ENCODE measurements at places on chromosomes 4 and X. TPM values are rescaled to one million over a fixed set of nuclear protein-coding genes. Genes with fewer than 3 reads are reported as not detected.
A peak's percentile ranks its signal among the peaks of the same experiment; 100 is the strongest.

UGT2B17 gene
- not detected for total RNA-seq

AR gene
- total RNA-seq, result 0.05 TPM

CEP135 gene
- 9.5 TPM for total RNA-seq

DNA sequence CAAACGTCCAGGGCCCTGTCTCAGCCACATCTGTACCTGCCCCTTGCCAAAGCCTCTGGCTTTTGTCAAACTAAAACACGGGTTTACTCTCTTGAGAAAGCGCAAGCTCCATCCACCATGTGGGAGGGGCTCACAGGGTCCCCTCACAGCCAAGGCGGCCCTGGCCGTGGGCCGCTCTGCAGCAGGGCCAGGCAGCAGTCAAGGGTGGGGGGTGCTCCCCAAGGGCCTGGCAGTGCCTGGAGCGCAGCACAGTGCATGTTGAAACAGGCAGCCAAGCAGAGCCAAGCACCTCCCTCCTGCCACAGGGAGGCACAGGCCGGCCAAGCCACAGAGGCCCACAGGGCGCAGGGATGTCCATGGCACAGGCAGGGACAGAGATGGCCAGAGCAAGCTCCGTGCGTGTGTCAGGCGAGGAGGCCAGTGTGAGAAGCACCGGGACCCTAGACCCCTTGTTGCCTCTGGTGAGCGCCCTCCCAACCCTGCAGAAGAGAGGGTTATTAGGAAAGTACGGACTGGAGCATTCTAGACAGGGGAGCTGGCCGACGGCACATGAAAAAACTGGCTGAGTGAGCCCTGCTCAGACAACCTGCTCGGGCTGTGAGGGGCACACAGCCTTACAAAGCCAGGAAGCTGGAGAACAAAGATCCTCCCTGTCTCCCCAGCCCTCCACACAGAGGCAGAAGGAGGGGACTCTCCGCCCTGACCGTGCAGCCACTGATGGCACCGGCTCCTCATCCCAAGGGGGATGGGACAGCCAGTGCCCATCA, 39.0 kb downstream of the FAM53A start:
- H3K27ac ChIP-seq, result no peak overlapping the region
- H3K4me1 ChIP-seq, result no peaks in the 10 kb centered on the region
- no peaks in the 10 kb centered on the region for H3K36me3 ChIP-seq

DNA sequence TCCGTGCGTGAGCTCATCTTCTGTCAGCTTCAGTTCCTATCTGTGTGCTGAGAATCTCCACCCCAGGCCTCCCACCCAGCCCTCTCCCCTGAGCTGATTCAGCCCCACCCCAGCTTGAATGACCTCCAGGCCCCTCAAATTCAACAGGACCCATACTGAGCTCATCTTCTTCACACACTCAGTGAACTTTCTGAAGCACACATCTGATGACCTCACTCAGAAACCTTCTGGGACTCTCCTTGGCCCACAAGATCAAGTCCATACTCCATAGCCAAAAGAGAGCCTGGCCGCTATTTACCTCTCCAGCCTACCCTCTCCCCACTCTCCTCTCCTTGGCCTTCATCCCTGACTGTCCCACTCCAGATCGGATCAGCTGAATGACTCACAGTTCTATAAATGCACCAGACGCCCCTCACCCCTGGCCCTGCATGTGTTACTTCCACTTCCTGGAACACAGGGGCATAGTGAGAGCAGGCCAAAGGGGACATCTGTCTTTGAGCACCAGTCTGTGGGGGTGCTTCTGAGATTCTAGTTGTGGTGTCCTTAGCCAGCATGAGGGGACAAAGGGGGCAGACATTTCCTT, 62.5 kb downstream of the PJA1 start:
- no peaks in the 10 kb centered on the region for H3K36me3 ChIP-seq
- H3K27me3 ChIP-seq, result no peaks in the 10 kb centered on the region

DNA sequence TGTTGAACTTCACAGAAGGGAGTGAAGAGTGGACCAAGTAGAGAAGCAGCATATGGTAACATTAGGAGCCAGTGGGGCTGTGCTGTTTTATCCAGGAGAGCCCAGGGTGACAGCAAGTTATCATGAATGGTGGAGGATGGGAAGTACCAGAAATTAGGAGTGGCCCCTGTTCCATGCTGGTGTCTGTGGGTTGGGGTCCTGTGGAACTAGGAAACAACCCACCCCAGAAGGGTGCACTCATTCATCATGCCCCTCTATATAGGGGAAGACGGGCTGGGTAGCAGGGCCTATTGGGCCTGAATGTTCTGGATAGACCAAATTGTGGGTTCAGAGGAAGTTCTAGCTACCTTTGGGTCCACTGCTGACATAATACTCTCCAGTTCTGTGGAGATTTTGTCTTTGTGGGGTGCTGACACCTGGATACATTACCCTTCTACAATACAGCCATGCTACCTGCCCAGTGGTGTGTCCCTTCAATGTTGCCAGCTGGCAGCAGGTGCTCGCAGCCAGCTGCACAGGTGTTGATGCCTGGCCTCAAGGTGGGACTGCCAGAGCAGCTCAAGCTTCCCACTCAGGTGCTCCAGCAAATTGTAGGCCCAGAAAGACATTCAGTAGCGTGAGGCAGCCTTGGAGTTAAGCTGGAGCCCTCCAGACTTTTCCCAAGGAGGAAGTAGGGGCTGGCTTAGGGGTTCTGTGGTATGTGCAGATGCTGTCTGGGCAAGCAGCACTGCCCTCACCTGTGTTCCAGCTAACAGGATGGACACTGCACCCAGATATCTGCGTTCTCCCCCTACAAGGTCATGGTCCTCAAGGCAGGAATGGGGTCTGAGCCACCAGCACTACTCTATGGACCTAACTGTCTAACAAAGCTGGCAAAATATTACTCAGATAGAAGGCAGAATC, 106.5 kb downstream of the NHSL2 start:
- H3K4me1 ChIP-seq, result no peaks in the 10 kb centered on the region
- H3K4me3 ChIP-seq, result no peak overlapping the region
- H3K27me3 ChIP-seq, result peaks cover 3% of the 10 kb centered on the region
- DNase-seq, result no peak
- no peak overlapping the region for H3K27ac ChIP-seq
- H3K36me3 ChIP-seq, result no peaks in the 10 kb centered on the region

DNA sequence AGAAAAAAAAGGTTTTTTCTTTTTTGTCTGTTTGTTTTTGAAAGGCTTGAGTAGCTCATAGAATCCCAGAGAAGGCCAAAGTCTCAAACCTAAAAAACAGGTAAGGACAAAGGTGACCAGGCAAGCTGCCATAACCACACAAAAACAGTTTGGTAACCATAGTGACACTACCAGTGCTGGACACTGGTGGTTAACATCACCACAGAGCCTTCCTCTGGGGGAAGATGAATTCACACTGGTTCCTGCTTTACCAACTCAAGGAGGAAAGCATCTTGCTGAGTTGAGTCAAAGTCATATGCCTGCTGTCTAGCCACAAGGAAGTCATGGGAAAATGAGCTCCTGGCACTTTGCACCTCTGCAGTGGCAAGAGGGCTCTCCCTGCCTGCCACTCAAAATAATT, 32.5 kb downstream of the IDS start:
- H3K36me3 ChIP-seq, result no peaks in the 10 kb centered on the region
- no peak overlapping the region for H3K27ac ChIP-seq
- H3K27me3 ChIP-seq, result 0 out of 2 replicates have a peak, but pooled peaks cover 2% of the 10 kb centered on the region
- H3K4me3 ChIP-seq, result no peak overlapping the region
- DNase-seq, result no peak

DNA sequence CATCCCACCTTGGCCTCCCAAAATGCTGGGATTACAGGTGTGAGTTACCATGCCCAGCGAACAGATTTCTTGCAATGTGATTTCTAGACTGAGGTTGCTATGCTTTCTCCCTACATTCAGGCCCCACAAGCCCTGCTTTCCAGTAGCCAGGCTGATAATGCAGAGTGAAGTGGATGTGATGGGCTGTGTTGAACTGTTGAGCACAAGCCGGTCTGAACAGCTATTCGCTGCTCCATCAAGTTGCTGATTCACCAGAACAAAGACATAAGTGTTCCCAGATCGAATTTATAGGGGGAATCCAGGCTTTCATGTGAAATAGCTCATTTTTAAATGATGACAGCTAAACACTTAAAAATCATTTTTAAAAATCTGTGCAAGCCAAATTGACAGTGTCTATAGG, 8.0 kb downstream of the NIPAL1 start:
- H3K4me1 ChIP-seq, result no peaks in the 10 kb centered on the region
- no peak overlapping the region for H3K27ac ChIP-seq
- H3K27me3 ChIP-seq, result no peaks in the 10 kb centered on the region
- H3K36me3 ChIP-seq, result no peaks in the 10 kb centered on the region

DNA sequence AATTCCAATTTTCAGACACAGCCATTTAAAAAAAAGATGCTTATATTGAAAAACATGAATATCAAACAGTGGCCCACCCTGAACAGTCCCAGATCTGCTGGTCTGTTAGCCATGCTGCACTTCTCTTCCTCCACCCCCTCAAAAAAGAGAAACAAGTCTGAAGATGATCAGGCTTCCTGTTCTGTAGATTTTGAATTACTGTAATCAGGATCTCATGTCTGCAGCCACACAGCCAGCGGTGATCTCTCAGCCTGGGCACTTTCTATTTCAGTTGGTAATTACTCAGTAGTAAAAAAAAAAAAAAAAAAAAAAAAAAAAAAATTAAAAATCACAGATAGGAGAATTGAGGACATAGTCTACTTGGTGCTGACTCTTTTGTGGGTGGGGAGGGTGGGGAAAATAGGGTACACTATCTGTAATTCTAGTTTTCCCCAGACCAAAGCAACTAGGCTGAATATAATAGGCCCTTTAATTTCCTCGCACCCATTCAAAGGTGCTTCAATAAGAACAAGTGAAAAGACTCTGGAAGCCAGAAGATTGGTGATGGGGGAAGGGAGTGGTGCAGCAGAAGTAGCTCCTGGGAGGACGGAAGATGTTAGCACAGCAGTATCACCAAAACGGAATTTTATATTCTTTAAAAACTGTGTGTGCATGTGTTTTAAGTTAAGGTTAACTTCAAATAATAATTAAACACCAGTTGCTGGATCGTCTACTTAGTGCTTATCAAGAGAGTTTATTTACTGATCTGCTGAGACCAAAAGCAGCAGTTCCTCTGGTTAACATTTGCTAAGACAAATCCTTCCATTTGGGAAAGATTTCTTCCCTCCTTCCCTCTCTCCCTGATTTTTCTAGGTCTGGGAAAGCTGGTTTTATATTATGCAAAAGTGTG, 47.0 kb downstream of the SPRY1 start:
- no peaks in the 10 kb centered on the region for H3K36me3 ChIP-seq
- H3K27ac ChIP-seq, result peak overlapping the region; percentile 99
- no peak for DNase-seq
- peak overlapping the region; percentile 30 for H3K4me3 ChIP-seq
- H3K4me1 ChIP-seq, result peaks cover 24% of the 10 kb centered on the region
- H3K27me3 ChIP-seq, result no peaks in the 10 kb centered on the region

DNA sequence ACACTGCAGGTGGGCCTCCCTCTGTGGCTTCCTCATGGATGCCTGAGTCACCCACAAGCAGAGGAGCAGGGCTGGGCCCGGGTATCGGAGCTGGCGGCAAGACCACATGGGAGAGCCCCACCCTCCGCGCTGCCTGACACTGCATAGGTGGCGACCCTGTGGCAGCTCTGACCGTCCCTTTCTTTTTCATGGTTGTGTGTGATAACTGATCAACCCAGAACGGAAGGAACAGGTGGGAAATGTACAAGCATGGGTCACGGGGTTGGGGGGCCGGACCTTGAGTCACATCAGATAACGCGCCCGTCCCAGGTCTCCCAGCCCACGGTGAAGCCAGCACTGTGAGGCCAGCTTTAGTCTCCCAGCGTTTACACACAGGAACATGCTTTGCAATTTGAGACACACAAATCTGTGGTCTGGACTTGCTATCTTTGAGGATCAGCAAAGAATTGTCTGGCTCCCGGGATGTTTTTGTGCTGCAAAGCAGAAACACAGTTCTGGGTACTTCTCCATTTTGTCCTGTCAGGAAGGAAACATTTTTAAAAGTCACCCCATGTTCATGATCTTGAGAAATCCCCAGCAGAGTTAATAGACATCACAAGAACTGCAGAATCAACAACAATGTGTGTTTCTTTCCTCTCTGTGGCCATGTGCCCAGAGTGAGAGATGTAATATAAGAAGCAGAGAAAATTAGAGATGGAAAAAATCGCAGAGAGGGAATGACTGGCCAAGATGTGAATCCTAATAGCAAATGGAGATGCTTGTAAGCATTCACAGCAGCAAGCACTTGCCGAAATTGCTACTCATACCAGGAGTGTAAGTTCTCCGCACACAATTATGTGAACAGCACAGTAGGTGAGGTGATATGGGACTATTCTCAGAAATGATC, 70.1 kb upstream of the CBR4 start:
- no peak overlapping the region for H3K4me3 ChIP-seq
- H3K27ac ChIP-seq, result peak overlapping the region; percentile 61
- no peaks in the 10 kb centered on the region for H3K36me3 ChIP-seq
- no peak for DNase-seq

SPANXA2 gene
- not detected for total RNA-seq

DNA sequence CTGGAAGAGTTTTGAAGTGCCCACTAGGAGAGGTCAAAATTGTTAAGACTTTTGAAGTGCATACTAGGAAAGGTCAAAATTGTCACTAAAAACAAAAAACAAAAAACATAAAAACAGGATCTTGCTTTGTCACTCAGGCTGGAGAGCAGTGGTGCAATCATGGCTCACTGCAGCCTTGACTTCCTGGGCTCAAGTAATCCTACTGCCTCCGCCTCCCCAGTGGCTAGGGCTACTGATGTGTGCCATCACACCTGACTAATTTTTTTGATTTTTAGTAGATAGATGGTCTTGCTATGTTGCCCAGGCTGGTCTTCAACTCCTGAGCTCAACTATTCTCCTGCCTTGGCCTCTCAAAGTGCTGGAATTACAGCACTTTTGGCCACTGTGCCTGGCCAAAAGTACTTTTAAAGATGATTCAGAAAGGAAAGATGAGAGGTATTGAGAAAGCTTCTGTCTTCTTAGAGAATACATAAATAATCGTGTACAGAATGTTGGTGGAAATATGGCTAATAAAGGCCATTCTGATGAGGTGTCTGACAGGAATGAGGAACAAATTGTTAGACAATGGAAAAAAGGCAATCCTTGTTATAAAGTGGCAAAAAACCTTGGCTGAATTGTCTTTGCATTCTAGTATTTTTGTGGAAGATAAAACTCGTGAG, 43.3 kb upstream of the STX18 start:
- no peak overlapping the region for H3K4me3 ChIP-seq
- H3K27me3 ChIP-seq, result no peaks in the 10 kb centered on the region
- H3K4me1 ChIP-seq, result no peaks in the 10 kb centered on the region
- no peak for DNase-seq

DNA sequence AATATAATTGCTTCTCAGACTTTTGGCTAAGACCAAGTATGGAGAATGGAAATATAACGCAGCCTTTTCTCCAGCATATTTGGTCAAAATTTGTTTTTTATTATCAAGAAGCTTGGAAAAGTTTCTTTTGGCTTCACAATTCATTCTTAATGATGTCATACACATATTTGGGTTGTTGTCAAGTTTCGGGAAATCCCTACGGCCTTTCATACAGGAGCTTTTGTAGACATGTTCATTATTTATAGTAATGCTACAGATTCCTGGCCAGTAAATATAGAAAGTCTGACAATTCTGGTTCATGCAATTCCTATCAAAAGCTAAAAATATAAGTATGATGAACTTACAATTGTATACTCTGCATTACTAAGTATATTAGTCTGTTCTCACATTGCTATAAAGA, 112.9 kb downstream of the IRF2 start:
- no peaks in the 10 kb centered on the region for H3K36me3 ChIP-seq
- no peaks in the 10 kb centered on the region for H3K27me3 ChIP-seq
- no peak for DNase-seq
- peaks cover 2% of the 10 kb centered on the region for H3K4me1 ChIP-seq
- H3K27ac ChIP-seq, result no peak overlapping the region
- H3K4me3 ChIP-seq, result no peak overlapping the region

Data from Panc1 (cell line).